Fibroblast of lung (primary cell): ENCODE measurements at places on chromosomes 5 and 9.

DNA sequence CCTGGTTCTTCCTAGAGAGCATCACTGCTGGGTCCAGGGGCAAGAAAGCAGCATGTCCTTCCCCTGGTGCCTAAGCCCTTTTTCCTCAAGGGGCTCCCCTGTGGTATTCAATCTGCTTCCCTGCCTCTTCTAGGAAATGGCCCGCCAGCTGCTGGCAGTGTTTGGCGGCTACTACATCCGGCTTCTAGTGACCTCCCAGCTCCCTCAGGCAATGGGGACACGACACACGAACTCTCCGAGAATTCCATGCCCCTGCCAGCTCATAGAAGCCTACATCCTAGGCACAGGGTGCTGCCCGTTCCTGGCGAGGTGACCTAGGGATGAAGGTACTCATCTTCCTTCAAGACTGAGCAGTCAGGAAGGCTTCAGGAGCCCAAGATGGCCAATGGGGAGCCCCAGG lies 14.6 kb downstream of the TEX53 start:
- no peak for DNase-seq

- DNase-seq, result no peak
Observed at GRCh38 chr9:98369896-98370295, 114.4 kb upstream of the TBC1D2 start.

- DNase-seq, result peak; percentile 99
Observed at GRCh38 chr5:124628721-124629596, 117.5 kb downstream of the ZNF608 start.

- no peak for DNase-seq
Observed at GRCh38 chr5:137254119-137255090, 244.7 kb downstream of the SPOCK1 start.

- no peak for DNase-seq
Observed at GRCh38 chr9:11469745-11470144, 856.9 kb upstream of the PTPRD start.

DNA sequence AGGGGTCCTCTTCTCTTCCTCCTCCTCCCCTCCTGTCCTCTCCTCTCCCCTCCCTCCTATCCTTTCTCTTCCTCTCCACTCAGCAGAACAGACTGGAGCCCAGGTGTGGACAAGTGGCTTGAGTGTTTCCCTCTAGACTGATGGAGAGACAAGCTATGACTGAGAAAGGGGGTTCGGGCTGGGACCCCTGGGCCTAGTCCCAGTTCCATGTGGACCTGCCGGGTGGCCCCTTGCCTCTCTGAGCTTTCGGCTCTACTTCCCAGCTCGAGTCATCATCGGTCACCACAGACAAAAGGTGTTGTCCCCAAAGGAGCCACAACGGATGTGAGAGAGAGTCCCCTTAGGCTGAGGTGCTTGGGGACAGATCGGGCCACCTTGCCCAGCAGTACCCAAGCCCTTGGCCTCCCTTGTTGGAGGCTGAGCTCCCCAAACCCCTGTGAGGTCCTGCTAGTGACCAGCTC lies 3.4 kb upstream of the RXRA start:
- DNase-seq, result no peak

- no peak for DNase-seq
Observed at GRCh38 chr5:137580030-137580429, 80.9 kb upstream of the SPOCK1 start.

DNA sequence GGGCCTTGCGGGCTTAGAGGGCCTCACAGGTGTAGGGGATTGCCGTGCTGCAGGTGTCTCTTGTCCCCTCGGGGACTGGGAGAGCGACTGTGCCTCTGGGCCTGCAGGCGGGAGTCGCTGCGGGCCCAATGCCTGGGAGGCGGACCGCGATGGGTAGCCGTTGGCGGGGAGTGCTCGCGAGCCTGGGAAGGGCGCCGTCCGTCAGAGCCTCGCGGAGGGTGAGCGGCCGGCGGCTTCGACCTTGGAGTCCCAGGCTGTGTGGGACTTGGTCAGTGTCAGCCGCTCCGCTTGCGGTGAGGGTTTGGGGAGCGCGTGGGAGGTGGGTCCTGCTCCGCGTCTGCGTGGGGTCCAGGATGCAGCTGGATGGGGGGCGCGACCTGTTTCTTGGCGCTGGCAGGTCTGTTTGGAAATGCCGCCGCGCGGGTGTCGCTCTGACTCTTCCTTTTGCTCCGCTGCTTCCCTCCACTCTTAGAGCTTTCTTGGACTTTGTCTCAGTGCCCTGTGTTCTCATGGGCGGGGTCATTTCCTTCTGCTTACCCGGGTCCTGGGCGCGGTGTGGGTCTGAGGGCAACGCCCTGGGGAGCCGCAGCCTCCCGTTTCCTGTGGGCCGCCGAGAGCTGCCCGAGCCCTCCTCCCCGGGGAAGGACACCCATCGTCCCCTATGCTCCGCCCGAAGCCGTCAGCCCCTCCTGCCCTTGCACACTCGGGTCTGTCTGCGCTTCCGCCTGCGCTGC lies 88.9 kb upstream of the CACNA1B start:
- no peak for DNase-seq

DNA sequence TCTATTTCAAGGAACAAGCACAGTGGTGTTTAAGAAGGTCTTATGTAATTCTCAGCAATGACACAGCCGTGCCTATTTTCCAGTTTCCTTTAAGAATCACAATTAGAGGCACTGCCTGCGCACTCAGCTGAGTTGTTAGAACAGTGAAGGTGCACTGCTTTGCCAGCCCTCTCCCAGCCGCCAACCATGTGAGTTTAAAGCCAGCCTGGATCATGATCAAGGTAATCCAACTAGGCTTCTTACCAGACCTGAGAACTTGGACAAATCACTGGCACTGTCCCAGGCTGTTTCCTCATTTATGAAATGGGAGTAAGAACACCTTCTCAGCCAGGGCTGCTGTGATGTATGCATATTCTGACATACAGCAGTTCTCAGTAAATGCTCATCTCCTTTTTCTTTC lies 99.6 kb downstream of the ASTN2 start:
- DNase-seq, result no peak

GRCh38 chr9:71249729-71250317 lies 128.4 kb upstream of the TRPM3 start:
- DNase-seq, result peak; percentile 62

- no peak for DNase-seq
Observed at GRCh38 chr5:77311214-77311571, 100.7 kb downstream of the PDE8B start.

GRCh38 chr5:124873713-124874112 lies 127.3 kb upstream of the ZNF608 start:
- DNase-seq, result no peak

- no peak for DNase-seq
Observed at GRCh38 chr5:124451721-124452383, 294.6 kb downstream of the ZNF608 start.

- no peak for DNase-seq
Observed at GRCh38 chr9:114308361-114308950, 14.4 kb upstream of the ORM1 start.

DNA sequence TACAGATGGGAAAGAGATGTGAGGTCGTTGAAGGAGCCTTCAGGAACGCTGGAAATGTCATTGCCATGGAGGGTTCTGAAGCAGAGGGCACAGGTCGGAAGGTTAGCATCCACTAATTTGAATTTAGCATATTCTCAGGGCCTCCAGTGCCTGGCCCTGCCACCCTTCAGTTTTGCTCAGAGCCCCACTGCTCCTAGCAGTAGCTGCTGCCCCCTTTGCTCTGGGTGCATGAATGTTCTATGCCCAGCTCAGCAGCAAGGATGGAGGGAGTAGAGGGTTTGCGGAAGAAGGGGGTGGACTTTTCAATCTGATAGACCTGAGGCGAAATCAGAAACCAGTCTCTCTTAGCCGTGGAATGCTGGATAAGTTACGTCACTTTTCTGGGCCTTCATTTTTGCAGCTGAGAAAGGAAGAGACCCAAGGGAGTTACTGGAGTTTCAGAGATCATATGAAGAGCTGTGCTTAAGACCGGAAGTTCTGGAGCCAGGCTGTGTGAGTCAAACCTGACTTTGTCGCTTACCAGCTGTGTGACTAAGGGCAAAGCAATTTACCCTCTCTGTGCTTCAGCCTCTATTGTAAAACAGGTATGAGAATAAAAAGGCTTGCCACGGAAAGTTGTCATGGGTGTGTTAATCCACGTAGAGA lies 133.2 kb upstream of the PANK3 start:
- DNase-seq, result peak; percentile 99

DNA sequence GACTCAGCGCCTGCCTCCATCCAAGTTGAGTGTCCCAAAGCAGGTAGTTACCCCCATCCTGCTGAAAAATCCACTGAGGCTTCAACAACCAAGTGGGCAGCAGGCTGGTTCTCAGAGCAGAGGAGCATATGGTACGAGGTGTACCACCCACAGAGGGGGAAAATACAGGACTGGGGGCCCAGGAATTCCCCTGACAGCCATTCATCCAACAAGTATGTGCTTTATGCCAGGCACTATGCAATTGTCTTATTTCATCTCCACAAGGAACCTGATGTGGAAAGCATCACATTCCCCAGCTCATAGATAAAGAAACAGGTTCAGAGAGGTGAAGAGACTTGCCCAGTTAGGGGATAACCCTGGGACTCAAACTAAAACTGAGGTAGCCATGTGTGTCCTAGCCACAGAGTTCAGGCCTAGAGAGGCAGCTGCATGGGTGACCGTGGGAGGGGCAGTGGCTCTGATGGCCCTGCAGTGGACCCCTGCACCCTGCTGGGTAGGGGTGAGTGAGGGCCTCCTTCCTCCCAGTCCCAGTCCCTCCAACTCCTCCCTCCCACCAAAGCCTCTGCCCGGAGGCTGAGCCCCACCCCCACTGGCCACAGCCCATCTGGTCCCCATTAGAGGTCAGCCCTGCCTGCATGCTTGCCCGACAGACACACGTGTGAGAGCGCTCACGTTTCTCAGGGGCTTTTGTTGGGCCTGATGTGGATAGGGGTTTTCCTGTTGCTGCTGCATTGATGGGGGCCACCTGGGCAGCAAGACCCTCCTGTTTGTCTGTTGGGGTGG lies 11.5 kb downstream of the PDLIM4 start:
- DNase-seq, result peak; percentile 61

- DNase-seq, result no peak
Observed at GRCh38 chr9:69385581-69386033, 60.6 kb downstream of the ENTREP1 start.

DNA sequence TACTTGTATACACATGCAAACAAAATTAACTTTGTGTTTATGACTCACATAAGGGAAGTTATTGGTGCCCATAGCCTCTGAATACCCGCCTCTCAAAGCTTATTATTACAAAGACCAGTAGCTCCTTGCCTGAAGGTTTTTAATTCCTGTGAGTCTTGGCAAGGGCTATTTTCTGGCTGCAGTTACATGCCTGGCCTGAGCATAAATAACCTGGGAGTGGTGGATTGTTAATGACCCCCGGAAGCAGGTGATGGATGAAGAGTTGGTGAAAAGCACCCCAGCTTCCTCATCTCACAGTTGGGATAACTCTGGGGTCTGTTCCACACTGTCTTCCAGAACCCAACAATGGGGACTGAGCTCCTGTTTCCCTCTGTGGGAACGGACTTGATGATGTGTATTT lies 594.5 kb downstream of the PDE4D start:
- DNase-seq, result peak; percentile 31

GRCh38 chr5:177301503-177302165 lies 1.9 kb downstream of the RAB24 start:
- DNase-seq, result no peak

- DNase-seq, result no peak
Observed at GRCh38 chr9:104269996-104270963, 176.2 kb downstream of the SMC2 start.

DNA sequence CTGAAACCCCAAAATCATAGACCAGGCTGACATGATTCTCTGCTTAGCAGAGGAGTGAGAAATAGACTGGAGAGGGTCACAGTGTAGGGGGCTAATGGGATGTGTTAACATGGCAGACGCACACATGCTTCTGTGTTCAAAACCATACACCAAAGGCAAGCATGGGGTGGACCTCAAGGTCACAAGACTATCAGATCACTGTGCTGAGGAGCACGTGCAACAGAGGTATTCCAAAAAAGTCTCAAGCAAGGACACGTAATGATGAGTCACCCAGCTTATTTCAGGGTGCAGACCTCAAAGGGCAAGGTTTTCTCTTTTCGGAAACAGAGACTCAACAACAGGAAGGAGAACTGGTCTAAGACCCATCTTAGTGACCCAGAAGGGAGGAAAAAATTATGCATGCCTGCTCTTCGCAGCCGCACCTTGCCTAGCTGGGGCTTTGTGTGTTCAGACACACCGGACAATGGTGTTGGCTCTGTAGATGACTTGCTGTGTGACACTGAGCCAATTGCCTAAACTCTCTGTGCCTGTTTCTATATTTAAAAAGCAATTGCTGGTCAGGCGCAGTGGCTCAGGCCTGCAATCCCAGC lies 20.3 kb downstream of the WHRN start:
- peak; percentile 81 for DNase-seq

GRCh38 chr9:79570448-79571308 lies 1.1 kb upstream of the TLE4 start:
- DNase-seq, result peak; percentile 63

- no peak for DNase-seq
Observed at GRCh38 chr5:143056339-143056704, 286.1 kb downstream of the ARHGAP26 start.

DNA sequence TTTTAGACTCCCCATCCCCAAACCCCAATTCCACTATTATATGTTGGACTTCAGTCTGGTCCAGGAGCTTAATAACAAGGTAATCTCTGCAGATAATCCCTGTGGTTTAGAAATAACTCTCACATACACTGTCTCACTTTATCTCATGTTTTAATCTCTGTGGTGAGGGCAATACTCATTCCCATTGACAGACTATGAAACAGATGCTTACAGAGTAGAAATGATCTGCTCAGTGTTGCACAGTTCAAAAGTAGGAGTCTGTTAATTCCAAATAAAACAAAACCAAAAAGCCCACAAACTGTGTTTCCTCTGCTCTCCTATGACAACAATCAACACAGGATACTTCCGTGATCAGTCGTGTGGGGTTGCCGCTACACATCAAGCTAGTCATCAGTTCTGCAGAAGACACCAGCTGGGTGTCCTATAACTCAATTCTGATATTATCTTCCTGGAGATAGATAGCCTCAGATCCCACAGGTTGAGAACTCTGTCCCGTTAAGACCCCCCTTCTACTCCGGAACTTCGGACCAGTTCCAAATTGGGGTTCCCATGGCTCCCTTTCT lies 26.3 kb upstream of the FANCC start:
- peak; percentile 23 for DNase-seq

DNA sequence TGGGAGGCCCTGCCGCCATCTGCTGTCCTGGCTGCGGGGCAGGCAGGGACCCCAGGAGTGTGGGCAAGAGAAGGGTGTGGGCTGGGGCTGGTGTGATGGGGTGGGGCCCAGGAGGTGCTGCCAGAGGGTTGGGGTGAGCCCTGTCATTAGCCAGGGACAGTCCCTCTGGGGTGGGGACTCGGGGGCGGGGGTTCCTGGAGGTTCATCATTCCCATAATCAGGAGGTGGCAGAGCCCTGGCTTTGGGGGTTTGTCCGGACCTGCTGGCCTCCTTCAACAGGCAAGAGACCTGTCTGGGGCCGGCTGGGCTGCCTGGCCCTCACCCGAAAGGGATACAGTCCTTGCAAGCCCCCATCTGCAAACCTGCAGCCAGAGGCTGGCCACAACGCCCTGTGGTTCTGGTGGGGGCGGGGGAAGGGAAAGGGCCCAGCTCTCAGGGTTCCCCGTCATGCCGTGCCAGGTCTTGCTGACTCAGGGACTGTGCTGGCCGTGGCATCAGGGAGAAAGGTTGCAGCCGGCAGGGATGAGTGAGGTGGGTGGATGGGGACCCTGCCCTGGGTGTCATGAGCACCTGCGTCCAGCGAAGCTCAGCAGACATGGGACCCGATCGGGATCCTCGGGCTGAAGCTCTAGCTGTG lies 65.2 kb downstream of the MRPL36 start:
- DNase-seq, result no peak

- DNase-seq, result no peak
Observed at GRCh38 chr5:154291917-154292316, 101.4 kb downstream of the GALNT10 start.

GRCh38 chr5:175830586-175831300 lies 40.6 kb upstream of the CPLX2 start:
- no peak for DNase-seq

- no peak for DNase-seq
Observed at GRCh38 chr9:93022721-93023520, 35.6 kb upstream of the SUSD3 start.
